Stimulated activated CD4-positive, alpha-beta T cell treated with anti-CD3 and anti-CD28 coated beads, Interleukin-1b, Interleukin-23, amount 100 ng/mL, for 48 hours (primary cell): ENCODE measurements at places on chromosomes 4 and X.

DNA sequence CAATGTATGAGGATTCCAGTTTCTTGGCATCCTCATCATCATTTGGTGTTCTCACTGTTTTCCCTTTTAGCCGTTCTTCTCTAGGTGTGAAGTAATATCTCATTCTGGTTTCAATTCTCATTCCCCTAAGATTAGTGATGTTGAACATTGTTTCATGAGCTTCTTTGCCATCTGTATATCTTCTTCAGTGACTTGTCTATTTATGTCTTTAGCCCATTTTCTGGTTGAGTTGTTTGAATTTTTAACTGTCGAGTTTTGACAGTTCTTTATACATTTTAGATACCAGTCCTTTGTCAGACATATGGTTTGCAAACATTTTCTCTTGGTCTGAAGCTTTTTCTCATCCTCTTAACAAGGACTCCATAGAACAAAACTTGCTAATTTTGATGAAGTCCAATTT lies 101.1 kb downstream of the NHSL2 start:
- DNase-seq: no peak

- DNase-seq: no peak
Observed at GRCh38 chr4:103307453-103308247, 109.5 kb upstream of the CENPE start.

DNA sequence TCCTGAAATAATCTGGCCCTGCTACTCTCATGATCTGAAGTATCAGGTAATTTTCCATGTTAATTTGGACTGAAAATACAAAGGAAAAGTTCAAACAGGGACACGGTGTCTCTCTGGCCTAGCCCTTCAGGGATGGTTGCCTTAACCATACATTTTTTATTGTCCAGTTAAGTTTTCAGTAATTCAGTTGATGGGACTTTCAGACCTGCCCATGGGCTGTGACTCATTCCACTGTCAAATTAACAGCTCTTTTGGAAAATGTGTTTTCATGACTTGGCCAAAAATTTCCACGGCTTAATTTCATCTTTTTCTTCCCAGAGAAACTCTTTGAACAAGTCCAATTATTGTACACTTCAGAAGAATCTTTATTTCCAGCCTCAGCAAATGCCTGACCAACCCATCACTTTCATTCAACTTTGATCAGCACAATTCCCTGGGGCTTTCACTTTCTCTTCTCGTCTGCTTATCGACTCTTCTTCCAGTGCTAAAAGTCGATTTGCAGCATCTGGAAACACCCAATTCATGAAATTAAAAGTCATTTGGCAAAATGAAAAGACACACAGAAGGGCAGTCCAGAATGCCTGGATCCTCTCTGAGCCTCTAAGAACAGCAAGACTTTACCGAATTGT lies 293.9 kb downstream of the RAB28 start:
- no peak for DNase-seq

GRCh38 chrX:56068274-56068758 lies 163.8 kb upstream of the KLF8 start:
- DNase-seq: no peak
